ENCODE measurements at places on chromosomes 1 and 21. TPM values are rescaled to one million over a fixed set of nuclear protein-coding genes. Genes with fewer than 3 reads are reported as not detected.
A peak's percentile ranks its signal among the peaks of the same experiment; 100 is the strongest.

RXFP4 gene
- total RNA-seq, result not detected

ANKRD34A gene
- 0.27 TPM for total RNA-seq

TCEANC2 gene
- 5.9 TPM for total RNA-seq

TOE1 gene
- total RNA-seq, result 14.2 TPM

KCNK2 gene
- 1.1 TPM for total RNA-seq

SELP gene
- total RNA-seq, result 0.47 TPM

KRTAP13-2 gene
- not detected for total RNA-seq

LCE1D gene
- not detected for total RNA-seq

TRIM45 gene
- 4.3 TPM for total RNA-seq

LCE1C gene
- total RNA-seq, result not detected

DNA sequence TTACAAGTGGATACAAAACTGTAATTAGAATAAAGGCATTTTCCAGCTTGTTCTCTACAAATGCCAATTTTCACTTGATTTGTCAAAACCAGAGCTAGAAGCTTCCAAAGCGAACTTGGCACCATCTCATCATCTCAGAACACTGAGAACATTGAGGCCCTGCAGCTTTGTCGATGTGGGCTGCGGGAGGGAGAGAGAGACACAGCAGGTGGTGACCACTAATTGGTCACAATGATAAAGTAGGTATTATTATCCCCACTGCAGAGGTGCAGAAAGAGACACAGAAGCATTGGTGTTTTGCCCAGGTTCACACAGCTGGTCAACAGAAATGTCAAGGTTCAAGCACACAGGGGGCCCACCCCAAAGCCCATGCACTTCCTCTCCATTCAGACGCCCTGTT is 72.2 kb upstream of the KRTAP19-8 start:
- no peak overlapping the region for H3K4me3 ChIP-seq
- no peaks in the 10 kb centered on the region for H3K27me3 ChIP-seq
- no peak overlapping the region for H3K27ac ChIP-seq
- no peaks in the 10 kb centered on the region for H3K36me3 ChIP-seq
- no peaks in the 10 kb centered on the region for H3K4me1 ChIP-seq

- no peak overlapping the region for H3K4me3 ChIP-seq
- H3K36me3 ChIP-seq, result no peaks in the 10 kb centered on the region
- H3K27me3 ChIP-seq, result no peaks in the 10 kb centered on the region
- no peak overlapping the region for H3K27ac ChIP-seq
- H3K4me1 ChIP-seq, result no peaks in the 10 kb centered on the region
Measured at GRCh38 chr1:35442734-35443133, 114.5 kb downstream of the KIAA0319L start.

- H3K36me3 ChIP-seq, result no peaks in the 10 kb centered on the region
- H3K27ac ChIP-seq, result no peak overlapping the region
- no peaks in the 10 kb centered on the region for H3K27me3 ChIP-seq
- H3K4me3 ChIP-seq, result no peak overlapping the region
- DNase-seq, result no peak
- no peaks in the 10 kb centered on the region for H3K4me1 ChIP-seq
Measured at GRCh38 chr1:106876384-106876783, 180.1 kb upstream of the PRMT6 start.

DNA sequence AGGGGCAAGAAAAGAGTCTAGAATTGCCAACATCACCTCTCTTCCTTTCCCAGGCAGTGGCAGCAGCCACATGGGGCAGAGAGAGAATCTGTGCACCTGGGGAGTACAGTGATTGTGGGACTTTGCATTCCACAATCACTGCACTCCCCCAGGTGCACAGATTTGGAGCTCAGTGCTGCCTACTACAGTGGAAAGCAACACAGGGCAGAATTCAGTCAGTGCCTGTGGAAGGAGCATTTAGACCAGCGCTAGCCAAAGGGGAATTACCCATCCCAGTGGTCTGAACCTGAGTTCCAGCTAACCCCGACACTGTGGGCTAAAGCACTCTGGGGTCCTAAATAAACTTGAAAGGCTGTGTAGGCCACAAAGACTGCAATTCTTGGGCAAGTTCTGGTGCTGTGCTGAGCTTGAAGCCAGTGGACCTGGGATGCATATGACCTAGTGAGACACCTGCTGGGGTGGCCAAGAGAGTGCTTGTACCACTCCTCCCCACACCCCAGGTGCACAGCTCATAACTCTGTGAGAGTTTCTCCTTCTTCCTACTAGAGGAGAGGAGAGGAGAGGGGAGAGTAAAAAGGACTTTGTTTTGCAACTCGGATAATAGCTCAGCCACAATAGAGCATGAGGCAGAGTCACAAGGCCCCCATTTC is 50.3 kb downstream of the NUP210L start:
- H3K36me3 ChIP-seq, result no peaks in the 10 kb centered on the region
- no peak overlapping the region for H3K27ac ChIP-seq
- no peak overlapping the region for H3K4me3 ChIP-seq
- H3K27me3 ChIP-seq, result no peaks in the 10 kb centered on the region

DNA sequence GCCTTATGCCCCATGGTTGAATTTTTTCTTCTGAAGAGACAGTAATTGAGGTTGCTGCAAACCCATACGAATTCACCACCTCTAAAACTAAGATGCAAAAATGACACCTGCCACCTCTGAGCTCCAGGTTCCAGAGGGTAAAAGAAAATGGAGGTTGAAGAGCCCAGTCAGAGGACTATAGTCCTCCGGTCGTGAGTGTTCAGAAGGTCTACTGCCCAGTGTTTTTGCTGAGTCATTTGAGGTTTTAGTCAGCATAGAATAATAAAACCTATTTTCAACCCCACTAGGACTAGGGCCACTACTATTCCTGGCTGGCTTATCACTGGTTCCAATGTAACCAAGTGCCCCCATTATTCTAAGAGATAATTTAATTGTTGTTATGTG is 12.9 kb upstream of the SLAMF7 start:
- H3K4me1 ChIP-seq, result no peaks in the 10 kb centered on the region
- H3K36me3 ChIP-seq, result no peaks in the 10 kb centered on the region
- H3K27ac ChIP-seq, result no peak overlapping the region
- DNase-seq, result no peak
- no peak overlapping the region for H3K4me3 ChIP-seq

- no peaks in the 10 kb centered on the region for H3K36me3 ChIP-seq
- peak; percentile 47 for DNase-seq
- no peak overlapping the region for H3K27ac ChIP-seq
- H3K4me1 ChIP-seq, result no peaks in the 10 kb centered on the region
- no peak overlapping the region for H3K4me3 ChIP-seq
Measured at GRCh38 chr1:165073185-165074007, 283.1 kb downstream of the LMX1A start.

DNA sequence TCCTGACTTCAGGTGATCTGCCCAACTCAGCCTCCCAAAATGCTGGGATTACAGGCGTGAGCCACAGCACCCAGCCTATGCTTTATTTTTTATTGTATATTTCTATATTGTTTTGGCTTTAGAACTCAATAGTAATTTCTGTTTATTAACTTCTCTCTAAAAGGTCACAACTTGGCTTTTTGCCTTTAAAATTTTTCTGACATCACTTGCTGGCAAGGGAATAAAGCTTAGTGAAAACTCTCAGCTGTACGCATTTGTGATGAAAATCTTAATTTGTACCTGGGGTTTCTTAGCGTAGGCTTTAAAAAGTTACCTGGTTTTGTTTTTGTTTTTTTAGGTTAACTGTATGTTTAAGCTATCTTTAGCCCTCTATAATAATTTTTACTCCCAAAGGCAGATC is 36.2 kb downstream of the B3GALNT2 start:
- no peaks in the 10 kb centered on the region for H3K27me3 ChIP-seq
- peaks cover 13% of the 10 kb centered on the region for H3K36me3 ChIP-seq
- no peak overlapping the region for H3K4me3 ChIP-seq
- H3K4me1 ChIP-seq, result peaks cover 11% of the 10 kb centered on the region
- no peak for DNase-seq
- no peak overlapping the region for H3K27ac ChIP-seq

DNA sequence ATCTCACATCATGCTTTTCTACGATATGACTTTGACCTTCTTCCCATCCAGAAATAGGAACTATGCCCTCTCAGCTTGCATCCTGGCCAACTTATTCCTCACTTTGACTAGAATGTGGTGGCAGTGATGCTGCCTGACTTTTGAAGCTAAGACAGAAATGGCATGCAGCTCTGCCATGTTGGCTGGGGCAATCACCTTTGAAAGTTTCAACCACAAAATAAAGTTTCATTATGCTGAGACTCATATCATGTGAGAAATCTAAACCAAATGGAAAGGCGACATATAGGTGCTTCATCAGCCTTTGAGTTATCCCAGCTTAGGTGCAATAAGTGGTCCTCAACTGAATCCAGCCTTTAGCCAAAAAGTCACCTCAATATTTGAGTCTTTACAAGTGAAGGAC is 370.0 kb upstream of the CHRM3 start:
- no peak overlapping the region for H3K4me3 ChIP-seq
- H3K4me1 ChIP-seq, result no peaks in the 10 kb centered on the region
- H3K36me3 ChIP-seq, result no peaks in the 10 kb centered on the region
- no peak for DNase-seq
- no peaks in the 10 kb centered on the region for H3K27me3 ChIP-seq
- H3K27ac ChIP-seq, result no peak overlapping the region

DNA sequence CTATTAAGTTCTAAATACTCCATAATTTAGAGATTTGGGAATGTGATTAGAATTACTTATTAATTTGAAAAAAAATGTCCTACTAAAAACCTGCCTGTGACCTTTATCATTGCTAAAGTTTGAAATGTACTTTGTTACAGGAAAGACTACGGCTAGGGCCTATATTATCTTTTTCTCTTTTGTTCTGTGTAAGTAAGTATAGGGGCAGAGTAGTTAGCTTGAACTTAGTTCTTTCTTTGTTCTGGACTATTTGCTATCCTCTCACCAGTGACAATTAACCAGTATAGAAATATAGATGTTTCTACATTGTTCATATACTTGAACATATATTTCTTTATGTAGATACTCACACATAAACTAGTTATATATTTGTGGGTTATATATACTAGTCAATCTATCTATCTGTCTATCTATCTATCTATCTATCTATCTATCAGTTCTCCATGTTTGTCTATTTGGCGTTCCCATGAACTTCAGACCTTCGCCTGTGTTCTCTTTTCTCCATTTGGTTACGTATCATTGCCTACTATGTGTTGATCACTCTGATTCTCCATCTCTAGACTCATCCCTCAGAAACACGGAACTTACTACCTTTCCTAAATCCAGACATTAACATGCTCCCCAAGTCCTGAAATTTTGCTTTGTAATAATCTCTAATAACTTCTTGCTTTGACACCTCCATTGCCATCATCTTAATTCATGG is 3.3 kb downstream of the PTPRC start:
- no peak overlapping the region for H3K27ac ChIP-seq
- DNase-seq, result no peak
- H3K27me3 ChIP-seq, result no peaks in the 10 kb centered on the region
- H3K36me3 ChIP-seq, result no peaks in the 10 kb centered on the region
- no peak overlapping the region for H3K4me3 ChIP-seq

GRCh38 chr1:178650934-178651511 is 74.0 kb upstream of the RALGPS2 start:
- no peak overlapping the region for H3K4me3 ChIP-seq
- no peaks in the 10 kb centered on the region for H3K27me3 ChIP-seq
- H3K27ac ChIP-seq, result no peak overlapping the region
- no peak for DNase-seq
- H3K36me3 ChIP-seq, result peaks cover 4% of the 10 kb centered on the region

DNA sequence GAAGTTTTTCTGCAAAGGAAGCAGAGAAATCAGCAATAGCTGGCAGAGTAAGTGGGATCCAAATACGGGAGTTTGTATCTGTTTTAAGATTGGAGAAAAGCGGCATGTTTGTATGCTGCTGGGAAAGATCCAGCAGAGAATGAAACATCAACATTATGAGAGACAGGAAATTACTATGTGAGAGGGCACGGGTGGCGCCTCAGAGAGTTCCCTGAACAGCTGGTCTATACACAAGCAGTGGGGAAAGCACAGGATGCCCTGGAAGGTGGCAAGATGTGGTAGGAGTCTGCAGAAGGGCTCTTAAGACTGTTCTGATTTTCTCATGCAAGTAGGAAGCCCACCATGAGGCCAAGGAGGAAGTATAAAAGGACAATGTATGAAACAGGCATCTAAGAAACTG is 130.4 kb downstream of the RERE start:
- no peaks in the 10 kb centered on the region for H3K36me3 ChIP-seq
- H3K27me3 ChIP-seq, result no peaks in the 10 kb centered on the region
- H3K4me1 ChIP-seq, result peaks cover 27% of the 10 kb centered on the region
- no peak overlapping the region for H3K27ac ChIP-seq

- no peak overlapping the region for H3K27ac ChIP-seq
- no peaks in the 10 kb centered on the region for H3K27me3 ChIP-seq
- no peak overlapping the region for H3K4me3 ChIP-seq
Measured at GRCh38 chr1:99704356-99704816, 58.5 kb downstream of the PALMD start.

DNA sequence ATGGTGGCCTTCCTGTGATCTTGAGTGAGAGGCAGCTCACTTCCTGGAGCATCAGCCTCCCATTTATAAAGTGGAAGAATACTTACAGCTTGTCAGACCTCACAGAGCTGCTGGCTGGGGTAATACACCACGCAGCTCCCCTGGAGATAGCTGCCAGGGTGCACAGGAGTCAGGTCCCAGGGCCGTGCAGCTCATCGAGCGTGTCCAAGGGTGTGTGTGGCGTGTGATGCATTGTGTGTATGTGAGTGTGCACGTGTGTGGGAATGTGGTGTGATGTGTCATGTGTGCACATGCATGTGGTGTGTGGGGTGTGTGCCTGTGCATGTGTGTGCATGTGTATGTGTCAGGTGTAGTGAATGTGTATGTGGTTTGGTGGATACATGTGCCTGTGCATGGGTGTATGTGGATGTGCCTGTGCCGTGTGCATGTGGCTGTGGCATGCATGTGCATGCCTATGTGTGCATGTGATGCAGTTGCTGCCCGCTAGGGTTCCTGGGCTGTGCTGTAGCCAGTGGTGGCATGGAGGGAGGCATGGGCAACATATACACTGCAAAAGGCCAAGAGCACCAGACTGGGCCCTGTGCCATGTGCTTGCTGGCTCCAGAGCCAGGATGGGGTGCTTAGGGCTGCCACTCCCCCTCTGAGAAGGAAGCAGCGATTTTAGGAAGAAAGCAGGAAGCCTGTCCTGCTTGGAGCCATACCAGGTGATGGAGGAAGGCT is 24.6 kb downstream of the WNT3A start:
- no peak overlapping the region for H3K4me3 ChIP-seq
- no peaks in the 10 kb centered on the region for H3K4me1 ChIP-seq
- H3K27ac ChIP-seq, result no peak overlapping the region
- no peaks in the 10 kb centered on the region for H3K36me3 ChIP-seq
- peaks cover 54% of the 10 kb centered on the region for H3K27me3 ChIP-seq

GRCh38 chr1:242842094-242842493 is 317.6 kb upstream of the PLD5 start:
- no peaks in the 10 kb centered on the region for H3K27me3 ChIP-seq
- no peak for DNase-seq
- no peaks in the 10 kb centered on the region for H3K36me3 ChIP-seq
- no peak overlapping the region for H3K4me3 ChIP-seq
